ENCODE measurements at places on chromosomes 1 and 21.

DNA sequence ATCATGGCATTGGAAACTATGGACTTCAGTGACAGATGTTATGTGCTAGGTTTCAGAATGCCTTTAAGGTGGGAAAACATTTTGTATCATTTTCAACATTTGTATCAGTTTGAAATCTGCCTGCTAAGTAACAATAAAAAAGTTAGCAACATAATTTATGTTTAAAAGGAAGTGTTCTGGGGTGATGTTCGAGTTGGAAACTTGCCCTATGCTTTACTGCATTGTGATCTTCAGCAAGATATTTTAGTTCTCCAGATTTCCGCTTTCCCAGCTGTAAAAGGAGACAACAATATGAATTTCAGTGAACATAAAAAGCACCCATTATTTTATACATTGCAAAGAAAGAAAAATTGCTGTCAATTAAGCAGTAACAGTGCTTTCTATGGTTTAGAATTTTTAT, 187.4 kb downstream of the DISC1 start:
- no peak for DNase-seq

DNA sequence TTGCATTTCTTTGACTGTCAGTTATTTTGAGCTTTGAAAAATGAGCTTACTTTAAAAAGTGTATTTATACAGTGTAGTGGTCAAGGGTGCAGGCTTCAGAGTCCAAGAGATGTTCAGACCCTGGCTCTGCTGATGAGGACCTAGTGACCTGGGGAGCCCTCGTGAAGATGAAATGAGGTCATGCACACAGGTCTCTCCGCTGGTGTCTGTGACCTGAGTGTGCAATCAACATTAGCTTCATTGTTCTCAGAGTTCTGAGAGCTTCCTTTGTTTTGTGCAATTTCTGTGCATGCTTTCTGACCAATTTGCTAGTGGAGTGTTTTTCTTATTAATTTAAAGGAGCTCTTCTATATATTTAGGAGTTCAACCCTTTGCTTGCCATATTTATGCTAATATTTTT, 71.3 kb downstream of the RIPK4 start:
- DNase-seq = no peak

DNA sequence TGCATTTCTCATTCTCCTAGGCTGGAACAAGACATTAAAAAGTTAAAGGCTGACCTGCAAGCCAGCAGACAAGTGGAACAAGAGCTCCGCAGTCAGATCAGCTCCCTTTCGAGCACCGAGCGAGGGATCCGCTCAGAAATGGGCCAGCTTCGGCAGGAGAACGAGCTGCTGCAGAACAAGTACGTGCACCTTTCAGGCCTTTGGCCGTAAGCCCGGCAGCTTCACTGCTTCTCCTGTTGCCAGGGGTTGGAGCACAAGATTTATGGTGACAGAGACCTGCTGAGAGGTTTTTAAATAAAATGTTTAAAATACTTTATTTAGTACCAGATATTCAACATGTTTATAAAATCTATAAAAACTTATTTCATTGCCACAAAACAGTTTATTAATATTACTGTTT, 53.4 kb downstream of the MACO1 start:
- DNase-seq = no peak

DNA sequence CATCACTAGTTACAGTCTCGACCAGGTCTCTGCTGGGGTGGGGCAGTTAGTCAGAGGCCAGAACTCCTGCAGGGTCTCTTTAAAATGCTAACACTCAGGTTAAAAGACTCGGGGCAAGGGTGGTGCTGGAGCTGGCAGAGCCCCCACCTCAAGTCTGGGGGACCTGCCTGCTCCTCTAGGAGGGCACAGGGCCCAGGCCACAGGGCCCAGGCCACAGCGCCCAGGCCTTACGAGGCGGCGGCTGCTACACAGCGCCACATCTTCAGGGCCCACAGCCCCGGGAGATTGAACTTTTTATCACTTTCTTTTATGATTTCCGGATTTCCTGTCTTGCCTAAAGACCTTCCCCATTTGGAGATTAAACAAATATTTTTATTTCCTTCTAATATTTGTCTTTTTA, 10.4 kb downstream of the MPZ start:
- DNase-seq = no peak

DNA sequence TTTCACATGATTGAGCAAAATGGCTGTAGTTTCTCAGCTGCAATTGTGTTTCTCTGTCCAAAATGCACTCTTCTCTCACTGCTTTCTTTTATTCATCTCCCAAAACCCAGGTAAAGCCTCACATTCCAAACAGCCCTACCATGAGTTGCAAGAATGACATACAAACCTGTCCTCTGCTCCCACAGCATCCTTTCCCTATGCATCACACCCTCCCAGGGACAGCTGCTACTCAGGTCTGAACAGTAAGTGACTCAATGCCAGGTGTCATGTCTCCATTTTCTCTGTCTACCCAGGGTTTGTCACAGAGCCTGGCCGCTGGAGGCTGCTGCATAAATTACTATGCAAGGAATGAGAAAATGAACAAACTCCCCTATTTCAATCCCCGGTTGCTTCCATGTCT, 118.5 kb downstream of the PLD5 start:
- DNase-seq = no peak

GRCh38 chr1:211579440-211580302, 710 bp upstream of the SLC30A1 start:
- no peak for DNase-seq

DNA sequence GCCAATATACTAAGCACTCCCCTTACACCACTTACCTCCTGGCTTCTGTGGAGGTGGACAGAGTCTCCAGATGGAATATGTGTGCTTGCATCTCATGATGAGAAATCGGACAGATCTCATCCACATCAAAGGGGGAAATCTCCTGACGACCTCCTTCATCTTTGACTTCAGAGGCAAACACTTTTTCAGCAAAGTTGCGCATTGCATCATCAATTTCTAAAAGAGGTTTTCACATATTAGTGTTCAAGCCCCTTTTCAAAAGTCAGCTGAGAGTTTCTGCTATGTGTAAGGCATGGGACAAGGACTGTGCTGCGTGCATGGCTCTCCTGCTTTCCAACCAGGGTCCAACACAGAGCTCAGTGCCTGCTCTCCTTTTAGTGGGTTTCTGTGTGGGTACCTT, 6.8 kb downstream of the AMPD1 start:
- DNase-seq = no peak

All from activated CD8-positive, alpha-beta memory T cell treated with anti-CD3 and anti-CD28 coated beads for 1 hour (primary cell).